ENCODE measurements at places on chromosomes 2 and 18.

GRCh38 chr2:150327564-150328489 lies 159.6 kb downstream of the RND3 start:
- no peak for DNase-seq

- no peak for DNase-seq
These were observed 62.5 kb downstream of the LHCGR start for GRCh38 chr2:48693066-48693465.

- DNase-seq, result no peak
These were observed 180.0 kb downstream of the NRXN1 start for GRCh38 chr2:50851886-50852285.

GRCh38 chr2:30758191-30758651 lies 49.0 kb downstream of the CAPN13 start:
- no peak for DNase-seq

DNA sequence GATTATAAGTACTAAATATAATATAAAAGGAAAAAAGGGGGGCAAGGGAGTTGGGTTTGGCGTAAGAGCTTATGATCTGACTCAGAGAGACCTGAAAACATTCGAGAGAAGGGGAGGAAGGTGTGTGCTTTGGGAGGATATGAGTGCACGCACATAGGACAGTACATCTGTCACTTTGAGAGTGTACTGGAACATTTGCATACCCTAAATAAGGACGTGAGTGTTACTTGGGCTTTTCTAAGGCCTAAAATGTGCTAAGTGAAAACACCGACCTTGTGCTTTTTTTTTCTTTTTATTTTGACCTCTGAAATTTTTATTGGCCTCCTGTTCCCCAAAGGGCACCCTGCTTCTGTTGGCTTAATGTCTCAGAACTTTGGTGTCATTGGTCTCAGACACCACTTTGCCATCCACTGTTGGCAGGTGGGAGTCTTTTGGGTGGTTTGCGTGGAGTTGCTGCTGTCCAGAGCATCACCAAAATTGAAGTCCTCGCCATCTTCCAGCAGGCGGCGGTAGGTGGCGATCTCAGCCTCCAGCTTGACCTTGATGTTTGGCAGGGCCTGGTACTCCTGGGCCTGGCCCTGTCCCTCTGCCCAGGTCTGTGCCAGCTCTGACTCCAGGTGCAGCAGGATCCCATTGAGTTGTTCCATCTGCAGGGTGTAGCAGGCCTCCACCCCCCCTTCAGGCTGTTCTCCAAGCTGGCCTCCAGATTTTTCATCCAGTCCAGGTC lies 57.7 kb downstream of the CD28 start:
- DNase-seq, result no peak

GRCh38 chr2:220185766-220186305 lies 558.4 kb downstream of the SLC4A3 start:
- no peak for DNase-seq

- DNase-seq, result no peak
These were observed 119.6 kb downstream of the ZFP36L2 start for GRCh38 chr2:43106559-43107527.
